ENCODE measurements at places on chromosomes 2 and 18. TPM values are rescaled to one million over a fixed set of nuclear protein-coding genes. Genes with fewer than 3 reads are reported as not detected.

SLC9A4 gene
- total RNA-seq = not detected

GRCh38 chr2:32732120-32732519 is 104.3 kb downstream of the TTC27 start:
- DNase-seq = no peak

- DNase-seq = no peak
Measured at GRCh38 chr2:133045787-133046186, 375.8 kb upstream of the LYPD1 start.

HSPE1 gene
- total RNA-seq = 476 TPM

- DNase-seq = no peak
Measured at GRCh38 chr2:27640722-27641245, 11.9 kb downstream of the GPN1 start.

- no peak for DNase-seq
Measured at GRCh38 chr18:69934601-69935265, 12.9 kb downstream of the CD226 start.

ATOH8 gene
- total RNA-seq = not detected

- no peak for DNase-seq
Measured at GRCh38 chr2:184830531-184830930, 232.2 kb downstream of the ZNF804A start.

GRCh38 chr2:224944707-224945547 is 97.3 kb downstream of the DOCK10 start:
- DNase-seq = no peak

GRCh38 chr18:5546660-5547059 is 2.9 kb upstream of the EPB41L3 start:
- DNase-seq = no peak

DNA sequence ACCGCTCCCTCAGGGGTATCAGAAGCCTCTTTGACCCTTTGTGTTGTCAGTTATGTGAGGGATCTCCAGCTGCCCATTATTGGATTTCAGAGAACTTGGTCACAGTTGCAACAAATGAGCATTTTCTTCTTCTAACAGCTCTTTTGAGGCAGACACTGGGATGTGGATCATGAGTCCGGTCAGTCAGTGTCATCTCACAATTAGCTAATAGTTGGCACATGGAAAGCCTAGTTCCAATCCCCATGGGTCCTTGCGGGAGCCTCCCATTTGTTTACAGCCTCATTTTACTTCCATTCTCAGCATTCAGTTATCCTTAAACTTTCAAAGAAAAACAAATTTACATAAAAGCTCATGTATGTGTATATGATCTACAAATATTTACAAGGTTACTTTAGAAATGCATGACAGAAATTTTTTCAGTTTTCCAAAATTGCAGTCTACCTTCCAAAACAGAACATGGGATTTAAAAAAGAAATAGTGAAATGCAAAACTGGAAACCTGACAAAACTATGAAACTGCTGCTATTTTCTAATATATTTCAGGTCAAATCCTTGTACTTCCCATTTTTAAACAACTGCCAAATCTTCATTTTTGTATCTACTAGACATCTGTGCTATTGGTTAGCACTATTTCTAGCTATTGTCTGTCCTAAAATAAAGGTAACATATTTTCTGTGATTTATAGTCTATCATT is 547.1 kb upstream of the ZEB2 start:
- DNase-seq = no peak

- no peak for DNase-seq
Measured at GRCh38 chr2:135840601-135841000, 3.6 kb upstream of the LCT start.

LCT gene
- total RNA-seq = 0.48 TPM

- DNase-seq = no peak
Measured at GRCh38 chr2:26805241-26805676, 19.4 kb downstream of the CENPA start.

- no peak for DNase-seq
Measured at GRCh38 chr2:183522489-183523266, 398.4 kb downstream of the NUP35 start.

- DNase-seq = no peak
Measured at GRCh38 chr2:118065015-118065706, 23.1 kb upstream of the INSIG2 start.

GRCh38 chr18:23115683-23116096 is 19.6 kb upstream of the CABLES1 start:
- no peak for DNase-seq

GRCh38 chr2:236010920-236011685 is 157.1 kb downstream of the GBX2 start:
- no peak for DNase-seq

ANKRD36 gene
- 18.8 TPM for total RNA-seq

ABCA12 gene
- not detected for total RNA-seq

DNA sequence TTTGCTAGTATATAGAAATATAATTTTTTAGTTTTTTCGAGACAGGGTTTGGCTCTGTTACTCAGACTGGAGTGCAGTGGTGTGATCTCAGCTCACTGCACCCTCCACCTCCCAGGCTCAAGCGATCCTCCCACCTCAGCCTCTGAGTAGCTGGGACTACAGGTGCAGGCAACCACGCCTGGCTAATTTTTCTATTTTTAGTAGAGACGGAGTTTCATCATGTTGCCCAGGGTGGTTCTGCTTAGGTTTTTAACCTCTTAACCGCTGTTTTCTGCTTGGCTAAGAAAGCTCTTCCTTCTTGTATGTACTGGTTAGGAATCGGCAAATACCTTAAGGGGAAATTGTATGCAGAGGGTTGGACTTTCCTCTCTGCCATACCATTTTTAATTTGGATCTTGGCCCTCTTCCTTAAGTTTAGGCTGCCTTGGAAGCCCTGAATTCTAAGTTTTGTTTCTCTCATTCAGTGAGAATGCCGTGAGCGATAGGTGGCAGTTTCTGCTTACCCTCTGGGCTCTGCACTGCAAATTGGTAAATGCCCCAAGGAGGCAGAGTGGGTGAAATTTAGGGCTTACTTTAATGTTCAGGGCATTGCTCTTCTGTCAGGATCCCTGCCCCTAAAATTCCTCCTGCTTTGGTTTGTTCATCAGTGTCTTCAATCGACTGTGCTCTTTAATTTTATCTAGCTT is 32.3 kb downstream of the EML6 start:
- DNase-seq = no peak

GRCh38 chr18:13606604-13607254 is 119.6 kb downstream of the FAM210A start:
- no peak for DNase-seq

GRCh38 chr2:205077159-205077558 is 531.9 kb downstream of the PARD3B start:
- DNase-seq = no peak

IFIH1 gene
- total RNA-seq = 17.9 TPM

- DNase-seq = no peak
Measured at GRCh38 chr2:226378753-226379705, 420.6 kb downstream of the IRS1 start.

ARHGAP25 gene
- 75.2 TPM for total RNA-seq

Data from CD8-positive, alpha-beta memory T cell (primary cell).